Activated CD4-positive, alpha-beta T cell treated with anti-CD3 and anti-CD28 coated beads, Interleukin-2, amount 50 U/mL, for 1 hour (primary cell): ENCODE measurements at places on chromosomes 2 and 18.

GRCh38 chr2:27225526-27225925 is 8.4 kb downstream of the CAD start:
- DNase-seq, result no peak

DNA sequence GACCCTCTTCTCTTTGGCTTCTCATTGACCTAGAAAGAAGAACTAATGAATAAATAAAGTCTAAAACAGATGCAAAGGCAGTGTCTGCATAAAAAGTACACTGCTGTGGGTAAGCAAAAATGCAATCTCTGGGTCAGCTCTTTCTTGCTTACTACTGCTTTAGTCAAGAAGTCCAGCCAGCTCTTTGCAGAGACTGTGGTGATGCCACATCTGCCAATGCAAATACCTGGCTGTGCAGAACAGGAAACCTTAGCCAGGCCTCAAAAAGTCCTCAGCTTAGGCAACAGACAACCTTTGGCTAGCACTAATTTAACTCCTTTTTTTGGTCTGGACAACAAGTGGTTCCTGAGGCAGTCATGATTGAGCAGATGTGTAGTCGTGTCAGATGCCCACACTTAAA is 73.6 kb upstream of the RND3 start:
- no peak for DNase-seq

- no peak for DNase-seq
These were observed 83.0 kb upstream of the FZD7 start for GRCh38 chr2:201950606-201951005.

- no peak for DNase-seq
These were observed 77.1 kb upstream of the B3GNT7 start for GRCh38 chr2:231318436-231318835.

DNA sequence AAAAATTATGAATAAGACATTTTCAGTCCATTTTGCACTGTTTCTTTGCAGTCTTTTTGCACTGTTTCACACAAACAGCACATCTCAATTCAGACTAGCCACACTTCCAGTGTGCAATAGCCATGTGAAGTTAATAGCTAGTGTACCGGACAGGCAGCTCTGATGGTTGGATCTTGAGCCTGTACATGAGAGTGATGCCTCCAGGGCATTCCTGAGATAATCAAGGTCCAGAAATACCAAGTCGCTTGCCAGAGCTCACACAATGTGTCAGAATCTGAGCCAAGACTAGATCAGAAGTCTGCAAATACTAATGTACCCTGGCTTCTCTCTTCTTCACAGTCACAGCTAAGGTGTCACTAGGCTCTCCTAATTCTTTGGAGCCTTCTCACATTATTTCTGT is 180.2 kb downstream of the OSR1 start:
- no peak for DNase-seq

DNA sequence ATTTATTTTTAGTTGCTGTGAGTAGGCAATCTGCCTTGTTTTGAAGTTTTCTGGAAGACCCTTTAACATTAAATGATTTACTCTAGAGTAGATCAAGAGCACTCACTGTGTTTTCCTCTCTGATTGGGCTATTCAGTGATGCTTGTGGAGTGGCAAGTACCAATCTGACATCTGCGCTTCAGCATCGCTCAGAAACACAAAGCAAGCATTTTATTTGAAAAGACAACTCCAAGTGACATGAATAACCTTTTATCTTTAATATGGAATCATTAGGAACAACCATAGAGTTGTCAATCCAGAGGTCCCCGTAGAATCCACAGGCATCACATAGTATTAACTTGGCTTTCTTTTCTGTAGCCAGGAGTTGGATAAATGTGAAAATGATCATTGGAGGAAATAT is 114.7 kb downstream of the CPS1 start:
- no peak for DNase-seq

GRCh38 chr2:225040856-225041206 is 1.4 kb downstream of the DOCK10 start:
- DNase-seq, result peak; percentile 22

DNA sequence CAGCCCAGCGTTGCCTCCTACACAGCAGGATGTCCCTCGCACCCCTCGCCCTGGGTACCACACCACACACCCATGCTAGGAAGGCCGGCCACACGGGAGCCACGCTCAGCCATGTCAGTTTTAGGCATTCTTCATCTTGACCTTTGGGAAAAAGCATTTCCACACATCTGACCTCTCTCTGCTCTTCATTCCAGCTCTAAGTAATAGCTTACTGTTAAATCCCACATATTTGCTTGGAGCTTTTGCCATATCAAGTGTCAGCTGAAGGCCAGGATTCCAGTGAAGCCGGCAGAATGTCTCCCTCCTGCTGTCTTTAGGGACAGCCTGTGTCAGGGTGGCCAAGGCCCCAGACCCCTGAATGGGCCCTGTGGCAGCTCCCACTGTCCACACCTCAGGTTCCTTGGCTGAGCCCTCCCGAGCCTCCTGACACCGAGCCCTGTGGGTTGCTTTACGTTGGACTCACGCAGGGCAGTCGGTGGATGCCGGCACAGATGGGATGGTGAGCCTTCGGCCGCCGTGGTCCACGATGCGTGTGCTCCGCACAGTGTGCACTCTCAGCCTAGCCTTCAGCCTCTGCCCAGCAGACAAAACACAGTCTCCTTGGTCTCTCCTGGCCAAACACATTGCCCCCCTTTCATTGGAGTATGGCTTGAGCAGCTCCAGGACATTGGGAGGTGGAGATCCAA is 202.0 kb downstream of the SEPTIN10 start:
- DNase-seq, result no peak

DNA sequence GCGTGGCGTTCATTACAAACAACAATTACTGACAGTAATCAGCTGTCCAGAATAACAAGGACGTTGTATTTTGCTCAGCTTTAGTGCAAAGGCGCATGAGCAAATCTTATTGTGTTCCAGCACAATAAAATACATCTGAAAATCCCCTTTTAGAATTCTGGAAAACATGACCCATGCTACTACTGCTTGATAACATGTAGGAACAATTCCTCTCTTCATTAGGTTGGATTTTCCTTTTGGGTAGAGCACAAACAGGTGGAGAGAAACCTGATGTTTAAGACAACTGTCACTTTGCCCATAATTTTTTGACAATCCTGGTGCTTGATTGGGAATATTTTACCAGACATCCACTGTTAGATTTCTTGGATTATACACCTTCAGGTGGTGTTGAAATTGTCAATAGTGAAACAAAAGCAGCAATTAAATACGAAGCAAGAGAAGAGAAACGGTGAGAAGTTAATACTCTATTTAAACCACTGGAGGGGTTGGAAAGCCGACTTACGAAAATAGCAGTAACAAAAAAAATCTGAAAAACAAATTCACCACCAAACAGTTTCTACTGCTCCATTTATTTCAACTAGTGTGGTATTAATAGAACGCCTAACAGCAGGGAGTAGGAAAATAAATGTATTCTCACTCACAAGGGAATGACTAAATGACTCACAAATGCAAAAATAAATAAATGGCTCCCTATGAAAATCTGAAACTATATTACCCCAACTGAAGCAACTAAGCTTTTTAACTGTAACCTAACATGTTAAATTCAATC is 102.7 kb downstream of the CPO start:
- DNase-seq, result no peak

- no peak for DNase-seq
These were observed 90.4 kb downstream of the SCN3A start for GRCh38 chr2:165113414-165113813.

- DNase-seq, result no peak
These were observed 157.9 kb downstream of the ASB1 start for GRCh38 chr2:238584617-238585016.

DNA sequence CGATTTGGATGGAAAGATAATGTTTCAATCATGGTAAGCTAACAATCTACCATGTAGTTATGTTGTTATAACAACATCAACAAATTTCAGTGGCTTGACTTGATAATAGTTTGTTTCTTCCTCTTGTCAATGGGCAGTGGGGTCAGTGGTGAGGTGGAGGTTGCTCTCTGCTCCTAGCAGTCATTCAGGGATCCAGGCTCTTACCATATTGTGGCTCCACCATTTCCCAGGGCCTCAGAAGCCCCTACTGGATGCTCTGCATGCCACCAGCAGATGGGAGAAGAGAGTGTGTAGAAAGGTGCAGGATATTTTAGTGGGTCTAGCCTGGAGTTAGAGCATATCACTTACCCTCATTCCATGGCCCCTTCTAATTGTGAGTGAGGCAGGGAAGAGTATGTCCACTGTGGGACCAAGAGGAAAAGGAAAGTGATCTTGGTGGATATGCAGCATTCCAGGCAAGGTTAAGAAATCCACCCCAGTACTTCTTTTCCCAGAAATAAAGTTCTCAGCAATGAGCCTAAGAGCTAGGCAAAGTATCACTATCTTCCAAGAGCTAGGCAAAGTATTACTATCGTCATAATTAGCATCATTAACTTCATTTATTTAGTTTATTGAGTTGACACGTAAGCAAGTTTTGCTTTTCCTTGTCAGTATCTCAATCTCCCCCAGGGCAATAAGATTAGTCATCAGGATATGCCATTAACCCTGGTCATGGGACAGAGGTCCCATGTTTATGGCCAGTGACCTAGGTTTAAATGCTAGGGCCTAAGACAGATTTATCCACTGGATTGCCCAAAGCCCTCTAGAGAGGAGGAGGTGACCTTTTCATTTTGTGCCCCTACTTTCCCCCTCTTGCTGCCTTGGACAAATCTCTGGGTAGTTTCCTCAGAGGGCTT is 4.2 kb upstream of the IWS1 start:
- DNase-seq, result no peak
